ENCODE measurements at places on chromosomes 3 and 15.

DNA sequence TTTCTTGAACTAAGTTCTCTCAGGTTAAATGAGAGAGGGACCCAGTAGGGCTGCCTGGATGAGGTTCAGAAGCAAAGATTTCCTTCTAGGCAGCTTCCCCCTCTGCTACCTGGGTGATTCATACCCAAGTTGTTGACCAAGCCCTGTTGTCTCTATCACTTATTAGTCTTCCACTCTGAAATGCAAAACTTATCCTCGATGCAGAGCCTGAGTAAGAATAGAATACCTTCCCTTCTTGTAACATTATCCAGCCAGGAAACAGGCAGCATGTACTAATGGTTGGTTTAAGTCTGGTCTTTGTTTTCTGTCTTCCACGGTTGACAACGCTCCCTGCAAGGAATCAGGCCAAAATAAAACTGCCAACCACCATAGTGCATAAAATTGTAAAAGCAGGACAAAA lies 377.3 kb downstream of the MECOM start:
- DNase-seq, result no peak

DNA sequence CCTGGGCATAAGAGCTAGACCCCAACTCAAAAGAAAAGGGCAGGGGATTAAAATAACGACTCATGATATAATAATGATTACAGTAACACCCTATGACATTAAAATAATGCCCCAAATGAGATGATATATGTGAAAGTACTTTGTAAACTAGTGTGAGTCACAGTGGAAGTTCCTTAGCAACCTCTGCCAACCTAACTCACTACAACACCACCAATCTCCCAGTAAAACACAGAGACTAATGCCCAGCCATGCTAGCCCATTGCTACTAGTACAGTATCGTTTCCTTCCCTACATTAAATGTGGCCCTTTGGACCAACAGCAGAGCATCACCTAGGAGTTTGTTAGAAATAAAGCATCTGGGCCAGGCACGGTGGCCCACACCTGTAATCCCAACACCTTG lies 11.2 kb upstream of the ADAMTS7 start:
- DNase-seq, result no peak

GRCh38 chr3:14235003-14235911 lies 56.6 kb downstream of the LSM3 start:
- DNase-seq, result no peak

- peak; percentile 82 for DNase-seq
Observed at GRCh38 chr3:184133840-184134745, 1.1 kb upstream of the EIF2B5 start.

GRCh38 chr15:68368731-68369435 lies 63.1 kb downstream of the ITGA11 start:
- no peak for DNase-seq

DNA sequence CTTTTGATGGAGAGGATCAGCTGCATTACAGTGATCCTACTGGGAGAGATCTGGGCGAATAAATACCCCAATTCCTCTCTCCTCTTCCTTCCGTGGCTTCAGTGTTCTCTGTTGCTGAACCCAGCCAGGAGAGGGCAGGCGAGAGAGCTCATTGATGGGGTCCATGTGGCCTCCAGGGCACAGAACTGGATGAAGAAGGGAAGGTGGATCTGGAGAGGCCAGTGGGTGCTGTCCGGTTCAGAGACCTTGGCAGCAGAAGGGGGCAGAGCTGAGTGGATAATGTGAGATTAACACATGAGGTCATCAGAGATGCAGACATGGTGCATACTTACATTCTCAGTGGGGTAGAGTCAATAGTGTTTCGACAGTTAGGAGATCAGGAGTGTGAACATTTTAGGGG lies 193.6 kb downstream of the CLSTN2 start:
- peak; percentile 69 for DNase-seq

- DNase-seq, result no peak
Observed at GRCh38 chr3:77179762-77180161, 139.9 kb downstream of the ROBO2 start.

DNA sequence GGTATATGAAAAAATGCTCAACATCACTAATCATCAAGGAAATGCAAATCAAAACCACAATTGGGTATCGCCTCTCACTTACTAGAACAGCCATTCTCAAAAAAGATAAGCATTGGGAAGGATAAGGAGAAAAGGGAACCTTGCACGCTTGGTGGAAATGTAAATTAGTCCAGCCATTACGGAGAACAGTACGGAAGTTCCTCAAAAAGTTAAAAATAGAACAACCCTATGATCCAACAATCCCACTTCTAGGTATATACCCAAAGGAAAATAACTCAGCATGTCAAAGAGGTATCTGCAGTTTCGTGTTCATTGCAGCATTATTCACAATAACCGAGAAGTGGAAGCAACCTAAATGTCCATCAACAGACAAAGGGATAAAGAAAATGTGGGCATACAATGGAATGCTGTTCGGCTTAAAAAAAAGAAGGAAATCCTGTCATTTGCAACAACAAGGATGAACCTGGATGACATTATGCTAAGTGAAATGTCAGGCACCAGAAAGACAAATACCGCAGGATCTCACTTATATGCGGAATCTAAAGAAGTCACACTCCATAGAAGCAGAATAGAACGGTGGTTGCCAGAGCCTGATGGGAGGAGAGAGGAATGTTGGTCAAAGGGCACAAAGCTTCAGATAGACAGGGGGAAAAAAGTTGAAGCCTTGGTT lies 11.7 kb upstream of the CMTM7 start:
- DNase-seq, result no peak

GRCh38 chr3:49165771-49166751 lies at the start of gene CCDC71:
CCDC71 (minus strand) TSS chr3:49166331; CDS start chr3:49164208, 2,123 bp downstream.
- peak; percentile 82 for DNase-seq

- no peak for DNase-seq
Observed at GRCh38 chr3:39196671-39197356, 4.4 kb upstream of the XIRP1 start.

- DNase-seq, result no peak
Observed at GRCh38 chr15:92840149-92840548, 60.0 kb upstream of the CHD2 start.

DNA sequence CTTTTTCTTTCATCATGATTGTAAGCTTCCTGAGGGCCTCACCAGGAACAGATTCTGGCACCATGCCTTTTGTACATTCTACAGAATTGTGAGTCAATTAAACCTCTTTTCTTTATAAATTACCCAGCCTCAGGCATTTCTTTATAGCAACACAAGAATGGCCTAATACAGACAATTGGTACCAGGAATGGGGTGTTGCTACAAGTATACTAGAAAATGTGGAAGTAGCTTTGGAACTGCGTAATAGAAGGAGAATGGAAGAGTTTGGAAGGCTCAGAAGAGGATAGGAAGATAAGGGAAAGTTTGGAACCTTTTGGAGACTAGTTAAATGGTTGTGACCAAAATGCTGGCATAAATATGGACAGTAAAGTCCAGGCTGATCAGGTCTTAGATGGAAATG lies 108.9 kb upstream of the PLSCR4 start:
- DNase-seq, result no peak

DNA sequence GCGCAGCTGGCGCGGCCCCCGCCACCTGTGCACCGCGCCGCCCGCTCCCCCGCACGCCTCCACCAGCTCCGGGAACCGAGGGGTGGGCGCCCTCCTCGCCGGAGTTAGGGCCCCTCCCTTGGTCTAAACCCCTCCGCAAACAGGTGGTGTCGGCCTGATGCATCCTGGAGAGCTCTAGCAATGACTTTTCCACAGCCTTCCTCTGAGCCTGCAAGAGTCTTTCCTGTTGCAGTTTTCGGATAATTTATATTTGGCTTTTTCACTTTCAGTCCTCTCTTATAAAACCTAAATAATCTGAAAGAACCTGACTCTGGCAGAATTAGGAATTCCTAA lies 334 bp upstream of the IGSF11 start:
- no peak for DNase-seq

- DNase-seq, result no peak
Observed at GRCh38 chr3:48832684-48833083, 15.0 kb downstream of the PRKAR2A start.

DNA sequence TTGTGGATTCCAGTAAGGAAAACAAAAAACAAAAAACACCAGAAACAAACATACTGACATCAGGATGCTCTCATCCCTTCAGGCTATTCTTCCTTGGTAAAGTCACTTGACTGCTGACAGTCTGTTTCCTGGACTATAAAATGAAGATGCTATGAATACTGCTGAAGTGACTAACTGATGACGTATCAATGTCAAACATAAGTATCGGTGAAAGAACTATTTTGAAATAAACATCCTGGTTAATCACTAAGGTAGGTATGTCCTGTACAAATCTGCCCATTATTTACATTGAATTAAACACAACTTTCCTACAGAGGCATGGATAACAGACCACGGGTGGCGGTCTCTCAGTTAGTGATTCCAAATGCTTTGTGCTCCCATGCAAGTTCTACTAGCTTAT lies 45.9 kb downstream of the CHAC1 start:
- DNase-seq, result no peak

GRCh38 chr3:125594581-125595011 lies 701 bp downstream of the OSBPL11 start:
- no peak for DNase-seq

- DNase-seq, result no peak
Observed at GRCh38 chr3:129697229-129697969, 90.9 kb upstream of the PLXND1 start.

DNA sequence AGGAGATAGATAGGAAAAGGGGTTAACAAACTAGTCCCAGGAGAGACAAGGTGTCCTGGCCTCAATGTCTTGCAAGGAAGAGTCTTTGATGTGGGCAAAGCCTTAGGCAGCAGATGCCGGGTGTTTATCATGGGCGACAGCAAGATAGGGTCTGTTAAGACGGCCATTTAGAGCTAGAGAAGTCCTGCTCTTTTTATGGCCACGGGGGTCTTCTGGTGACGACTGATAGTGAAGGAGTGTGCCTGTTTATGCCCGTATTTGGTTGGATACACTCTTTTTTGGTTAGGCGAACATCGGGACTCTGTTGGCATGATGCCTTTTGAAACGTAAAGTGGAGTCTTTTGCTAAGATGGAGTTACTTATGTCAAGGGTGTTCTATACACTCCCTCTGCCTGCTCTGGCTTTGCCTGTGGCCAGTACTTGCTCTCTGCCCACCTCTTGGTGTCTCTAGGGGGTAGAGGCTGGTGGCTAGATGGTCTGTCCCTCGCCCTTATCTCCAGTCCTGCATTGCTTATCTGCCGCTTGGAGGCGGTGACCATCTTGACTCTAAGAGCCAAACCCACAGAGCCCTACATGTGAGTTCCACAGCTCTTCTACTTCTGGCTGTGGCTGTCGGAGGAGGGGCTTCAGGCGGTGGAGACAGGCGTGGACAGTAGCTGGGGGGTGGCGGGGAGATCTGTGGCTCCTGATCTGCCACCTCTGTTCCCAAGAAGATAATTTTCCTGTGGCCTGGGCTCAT lies 55.8 kb upstream of the ZBTB38 start:
- no peak for DNase-seq

GRCh38 chr15:26551473-26551872 lies 221.4 kb downstream of the GABRB3 start:
- DNase-seq, result no peak

- no peak for DNase-seq
Observed at GRCh38 chr3:99714146-99714545, 75.8 kb downstream of the COL8A1 start.

DNA sequence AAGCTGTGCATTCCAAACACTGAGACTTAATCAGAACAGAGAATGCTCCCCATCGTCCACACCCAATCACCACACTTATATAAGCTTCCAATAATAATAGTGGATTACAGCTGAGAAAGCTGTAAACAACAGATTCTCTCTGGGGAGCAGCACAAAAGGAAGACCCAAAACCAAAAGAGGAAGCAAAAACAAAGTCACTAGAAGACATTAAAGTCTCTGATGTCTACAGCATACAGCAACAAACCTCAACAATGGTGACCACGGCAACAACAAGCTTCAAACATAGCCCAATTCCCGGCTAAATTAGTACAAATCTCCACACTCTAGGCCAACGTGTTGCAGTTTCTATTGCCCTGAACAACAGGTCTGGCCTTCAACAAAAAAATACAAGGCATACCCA lies 37.7 kb downstream of the ZDHHC23 start:
- DNase-seq, result no peak

- no peak for DNase-seq
Observed at GRCh38 chr15:31300208-31300661, 26.4 kb upstream of the KLF13 start.

DNA sequence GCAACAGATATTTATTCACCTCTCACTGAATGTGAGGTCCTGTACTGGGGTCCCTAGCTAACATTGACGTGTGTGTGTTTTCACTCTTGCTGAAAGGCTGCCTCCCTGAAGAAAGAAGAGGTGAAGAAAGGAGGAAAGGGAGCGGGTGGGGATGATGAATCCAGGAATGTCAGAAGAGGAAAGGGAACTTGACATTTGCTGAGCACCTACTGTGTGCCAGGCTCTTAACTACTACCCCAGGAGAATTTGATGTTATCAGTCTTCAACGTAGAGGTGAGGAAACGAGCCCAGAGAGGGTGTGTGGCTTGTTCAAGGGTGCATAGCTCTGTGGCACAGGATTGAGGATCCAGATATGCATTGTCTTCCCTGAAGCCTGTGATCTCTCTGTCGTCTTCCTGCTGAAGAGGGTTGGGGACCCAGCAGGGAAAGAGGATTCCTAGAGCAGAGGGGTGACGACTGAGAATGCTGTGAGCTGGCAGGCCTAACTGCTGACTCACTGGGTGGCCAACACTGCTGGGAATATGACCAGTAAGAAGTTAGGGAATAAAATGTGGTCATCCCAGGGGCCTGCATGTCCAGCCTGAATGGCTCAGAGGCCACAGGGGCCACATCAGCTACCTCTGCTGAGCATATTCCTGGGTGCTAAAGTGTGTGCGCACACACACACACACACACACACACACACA lies 6.6 kb upstream of the ATP2B2 start:
- DNase-seq, result no peak

DNA sequence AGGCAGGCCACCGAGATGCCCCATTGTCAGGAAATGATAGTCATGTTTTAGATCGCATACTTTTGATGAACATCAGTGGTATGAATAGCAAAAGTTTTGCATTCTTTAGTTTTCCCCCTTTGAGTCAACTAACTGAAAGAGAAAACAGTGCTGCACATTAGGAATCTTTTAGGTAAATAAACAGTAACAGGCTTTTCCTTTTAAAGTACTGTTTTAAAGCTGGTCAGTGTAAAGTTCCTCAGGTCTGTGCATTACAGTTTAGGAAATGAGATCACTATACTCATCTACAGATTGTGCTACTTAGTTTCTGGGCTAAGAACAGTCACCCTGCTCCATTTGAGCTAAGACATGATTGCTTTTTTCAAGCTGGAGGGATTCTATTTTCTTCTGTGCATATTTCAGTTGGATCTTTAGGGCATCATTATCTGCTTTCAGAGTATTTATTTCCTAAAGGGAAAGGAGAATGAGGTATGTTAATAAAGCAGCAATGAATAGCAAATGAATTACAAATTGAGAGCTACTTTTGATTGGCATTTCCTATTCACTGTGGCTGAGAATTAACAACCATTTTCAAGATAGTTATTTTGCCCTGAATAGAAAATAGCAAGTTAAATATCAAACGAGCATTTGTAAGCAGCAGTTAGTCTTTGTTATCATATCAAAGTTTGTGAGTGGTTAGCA lies 36.5 kb downstream of the FAM98B start:
- no peak for DNase-seq

DNA sequence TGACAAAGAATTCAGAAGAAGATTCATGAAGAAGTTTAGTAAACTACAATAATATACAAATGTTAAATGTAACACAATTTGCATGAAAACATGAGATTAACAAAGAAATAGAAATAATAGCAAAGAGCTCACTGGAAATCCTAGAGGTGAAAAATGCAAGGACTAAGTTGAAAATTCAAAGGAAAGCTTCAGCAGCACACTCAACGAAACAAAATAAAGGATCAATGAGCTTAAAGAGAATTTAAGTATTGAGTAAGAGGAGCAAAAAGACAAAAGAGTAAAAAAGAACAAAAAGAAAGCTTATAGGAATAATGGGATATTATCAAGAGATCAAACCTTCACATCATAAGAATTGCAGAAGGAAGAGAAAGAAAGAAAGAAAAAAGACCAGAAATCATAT lies 583.8 kb upstream of the NECTIN3 start:
- no peak for DNase-seq
